ENCODE measurements at places on chromosomes 3 and 15. TPM values are rescaled to one million over a fixed set of nuclear protein-coding genes. Genes with fewer than 3 reads are reported as not detected.

DNA sequence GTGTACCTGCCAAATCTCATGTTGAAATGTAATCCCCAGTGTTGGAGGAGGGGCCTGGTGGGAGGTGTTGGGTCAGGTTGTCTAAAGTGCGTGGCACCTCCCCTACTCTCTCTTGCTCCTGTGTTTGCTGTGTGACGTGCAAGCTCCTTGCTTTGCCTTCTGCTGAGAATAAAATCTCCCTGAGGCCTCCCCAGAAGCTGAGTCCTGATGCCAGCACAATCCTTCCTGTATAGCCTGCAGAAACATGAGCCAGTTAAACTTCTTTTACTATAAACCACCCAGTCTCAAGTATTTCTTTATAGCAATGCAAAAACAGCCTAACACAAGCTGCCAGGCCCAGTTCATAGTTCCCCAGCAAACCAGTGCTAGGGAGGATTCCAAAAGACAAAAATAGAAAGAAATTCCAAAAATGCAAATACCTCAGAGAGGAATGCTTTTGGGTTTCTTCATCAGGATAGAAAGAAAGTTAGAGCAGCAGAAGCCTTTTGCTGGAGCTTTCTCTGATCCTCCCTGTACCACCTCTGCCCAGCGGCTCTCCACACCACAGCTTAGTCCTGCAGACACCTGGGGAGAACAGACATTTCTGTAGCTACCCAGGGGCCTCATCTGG lies 25.9 kb upstream of the CDV3 start:
- no peak for DNase-seq

GRCh38 chr3:150158943-150159625 lies 188.4 kb upstream of the PFN2 start:
- no peak for DNase-seq

- no peak for DNase-seq
Observed at GRCh38 chr15:45442507-45443135, 64.3 kb upstream of the GATM start.

DNA sequence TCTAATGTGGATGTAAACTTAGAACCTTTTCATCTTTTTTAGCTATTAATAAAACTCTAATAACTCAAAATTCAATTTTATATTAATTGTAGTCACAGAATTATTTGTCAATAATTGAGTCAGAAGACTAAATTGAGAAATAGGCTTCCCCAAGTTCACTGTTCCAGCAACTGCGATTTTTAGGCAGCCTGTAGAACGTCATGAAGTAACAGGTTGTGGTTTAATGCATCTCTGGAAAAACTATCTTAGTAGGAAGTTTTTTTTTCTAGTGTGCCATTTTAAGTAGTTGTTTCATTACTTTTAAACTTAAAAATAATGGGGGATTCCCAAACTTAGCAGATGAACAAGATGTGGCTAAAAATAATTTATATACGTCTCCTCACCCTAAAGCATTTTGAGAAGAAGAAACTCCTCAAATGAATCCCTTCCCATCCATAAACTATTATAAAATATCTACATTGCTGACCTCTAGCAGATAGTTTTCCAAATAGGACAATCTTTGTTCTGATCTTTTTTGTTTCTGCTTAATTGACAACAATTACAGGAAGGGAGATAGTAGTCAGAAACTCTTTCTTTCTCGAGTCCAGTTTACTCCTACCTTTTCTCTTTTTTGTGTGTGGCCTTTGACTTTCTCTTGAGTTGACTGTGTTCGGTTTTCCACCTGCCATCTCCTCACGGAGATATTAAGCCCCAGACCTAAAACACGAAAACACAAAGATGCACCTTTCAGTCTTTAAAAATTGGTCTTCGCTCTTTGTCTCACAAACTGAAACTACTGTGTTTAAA lies 43.1 kb downstream of the LRCH3 start:
- DNase-seq: no peak

- no peak for DNase-seq
Observed at GRCh38 chr3:127008236-127008635, 25.3 kb downstream of the PLXNA1 start.

DNA sequence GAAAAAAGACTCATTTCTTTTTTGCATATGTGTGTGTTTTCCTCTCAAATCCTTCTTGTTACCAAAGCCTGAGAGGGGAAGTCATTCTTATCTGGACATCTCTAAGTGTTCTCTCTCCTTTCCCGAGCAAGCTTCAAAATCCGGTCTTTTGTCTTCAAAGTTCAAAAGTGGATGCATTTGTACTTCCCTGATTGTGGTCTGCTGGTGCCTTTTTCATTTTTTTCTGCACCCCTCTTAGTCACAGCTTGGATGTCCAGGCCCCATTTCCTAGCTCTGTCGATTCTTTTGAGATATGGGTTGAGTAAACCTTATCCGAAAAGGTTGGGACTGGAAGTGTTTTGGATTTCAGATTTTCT lies 34.8 kb downstream of the EHD4 start:
- DNase-seq: no peak

- no peak for DNase-seq
Observed at GRCh38 chr3:46021516-46021915, 5.8 kb downstream of the XCR1 start.

CNTN3 gene
- not detected for total RNA-seq

- DNase-seq: no peak
Observed at GRCh38 chr15:65937054-65937453, 67.8 kb downstream of the RAB11A start.

- DNase-seq: no peak
Observed at GRCh38 chr15:70418943-70419342, 321.2 kb upstream of the TLE3 start.

GRCh38 chr3:101391413-101391950 lies 71.1 kb upstream of the IMPG2 start:
- DNase-seq: no peak
